ENCODE measurements at places on chromosomes 12 and 14. TPM values are rescaled to one million over a fixed set of nuclear protein-coding genes. Genes with fewer than 3 reads are reported as not detected.

Gene MGP
- total RNA-seq: not detected

GRCh38 chr12:75528692-75529091, 17.3 kb upstream of the KRR1 start:
- no peak overlapping the region for H3K27ac ChIP-seq
- H3K4me3 ChIP-seq: no peak overlapping the region
- H3K4me1 ChIP-seq: no peaks in the 10 kb centered on the region

DNA sequence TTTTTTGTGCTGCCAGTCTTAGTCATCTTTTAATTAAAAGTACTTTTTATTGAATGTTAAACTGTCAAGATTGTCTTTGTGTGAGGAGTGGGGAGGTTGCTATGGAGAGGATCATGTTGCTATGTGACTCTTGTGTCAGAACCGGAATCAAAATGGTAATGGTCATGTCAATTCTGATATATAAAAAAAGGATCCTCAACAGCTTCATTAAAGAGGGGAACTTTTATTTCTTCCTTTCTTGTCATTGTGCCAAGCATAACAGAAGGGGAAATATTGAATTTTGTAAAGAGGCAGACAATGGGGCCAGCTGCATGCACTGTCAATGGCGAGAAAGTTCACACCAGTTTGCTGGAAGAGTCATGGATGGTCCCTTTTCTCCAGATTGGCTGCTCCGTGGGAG, 564.8 kb downstream of the VRK1 start:
- peaks cover 11% of the 10 kb centered on the region for H3K4me1 ChIP-seq
- H3K36me3 ChIP-seq: no peaks in the 10 kb centered on the region
- H3K27me3 ChIP-seq: no peaks in the 10 kb centered on the region
- no peak for DNase-seq

GRCh38 chr12:77687321-77687720, 143.4 kb upstream of the NAV3 start:
- H3K4me1 ChIP-seq: no peaks in the 10 kb centered on the region
- no peaks in the 10 kb centered on the region for H3K27me3 ChIP-seq
- no peak overlapping the region for H3K27ac ChIP-seq
- DNase-seq: no peak
- H3K36me3 ChIP-seq: no peaks in the 10 kb centered on the region
- H3K4me3 ChIP-seq: no peak overlapping the region

DNA sequence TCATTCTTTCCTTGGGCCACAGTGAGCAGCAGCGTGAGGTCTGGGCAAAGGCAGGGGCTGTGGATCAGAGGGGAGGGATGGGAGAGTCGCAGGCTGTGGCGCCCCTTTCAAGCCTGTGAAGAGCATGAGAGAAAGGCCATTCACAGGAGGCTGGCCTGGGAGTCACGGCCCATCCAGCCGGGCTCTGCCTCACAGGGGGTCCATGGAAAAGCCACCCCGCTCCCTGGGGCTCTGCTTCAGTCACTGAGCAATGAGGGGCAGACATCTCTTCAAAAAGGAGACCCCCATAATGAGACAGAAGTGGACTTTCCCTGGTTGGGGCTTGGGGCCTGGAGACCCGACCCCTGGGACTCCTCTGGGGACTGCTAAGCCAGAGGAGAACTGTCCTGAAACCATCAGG, 117.0 kb upstream of the GSC start:
- DNase-seq: no peak
- no peaks in the 10 kb centered on the region for H3K4me1 ChIP-seq
- no peak overlapping the region for H3K4me3 ChIP-seq
- H3K27me3 ChIP-seq: no peaks in the 10 kb centered on the region
- H3K36me3 ChIP-seq: no peaks in the 10 kb centered on the region

DNA sequence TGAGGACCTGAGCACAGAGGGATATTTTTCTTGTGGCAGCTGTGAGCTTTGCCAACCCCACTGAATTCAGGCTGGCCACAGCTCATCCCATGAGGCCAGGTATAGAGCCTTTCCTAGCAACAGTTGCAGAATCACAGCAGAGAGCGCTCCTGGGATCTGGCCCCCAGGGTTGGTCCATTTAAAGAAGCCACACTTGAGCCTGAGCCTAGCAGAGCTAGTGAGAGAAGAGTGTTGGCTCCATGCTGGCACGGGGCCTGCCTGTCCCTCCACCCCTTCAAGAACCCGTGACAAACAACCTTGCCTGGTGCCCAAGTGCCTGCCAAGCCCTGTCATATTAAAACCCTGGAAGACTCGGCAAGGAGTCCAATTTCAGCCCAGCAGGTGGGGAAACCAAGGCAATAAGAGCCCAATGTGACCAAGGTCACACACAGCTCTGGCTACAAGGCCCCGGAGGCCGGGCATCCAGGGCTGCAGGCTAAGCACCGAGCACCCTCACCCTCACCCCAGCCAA, 91.6 kb downstream of the LRRC74A start:
- peaks cover 48% of the 10 kb centered on the region for H3K4me1 ChIP-seq
- no peak for DNase-seq
- no peaks in the 10 kb centered on the region for H3K27me3 ChIP-seq
- H3K27ac ChIP-seq: peak overlapping the region; percentile 66
- H3K4me3 ChIP-seq: no peak overlapping the region
- no peaks in the 10 kb centered on the region for H3K36me3 ChIP-seq

GRCh38 chr14:93108105-93108504, 7.6 kb downstream of the ITPK1 start:
- DNase-seq: no peak
- no peak overlapping the region for H3K4me3 ChIP-seq
- no peaks in the 10 kb centered on the region for H3K36me3 ChIP-seq
- no peaks in the 10 kb centered on the region for H3K27me3 ChIP-seq
- no peak overlapping the region for H3K27ac ChIP-seq
- peaks cover 30% of the 10 kb centered on the region for H3K4me1 ChIP-seq

DNA sequence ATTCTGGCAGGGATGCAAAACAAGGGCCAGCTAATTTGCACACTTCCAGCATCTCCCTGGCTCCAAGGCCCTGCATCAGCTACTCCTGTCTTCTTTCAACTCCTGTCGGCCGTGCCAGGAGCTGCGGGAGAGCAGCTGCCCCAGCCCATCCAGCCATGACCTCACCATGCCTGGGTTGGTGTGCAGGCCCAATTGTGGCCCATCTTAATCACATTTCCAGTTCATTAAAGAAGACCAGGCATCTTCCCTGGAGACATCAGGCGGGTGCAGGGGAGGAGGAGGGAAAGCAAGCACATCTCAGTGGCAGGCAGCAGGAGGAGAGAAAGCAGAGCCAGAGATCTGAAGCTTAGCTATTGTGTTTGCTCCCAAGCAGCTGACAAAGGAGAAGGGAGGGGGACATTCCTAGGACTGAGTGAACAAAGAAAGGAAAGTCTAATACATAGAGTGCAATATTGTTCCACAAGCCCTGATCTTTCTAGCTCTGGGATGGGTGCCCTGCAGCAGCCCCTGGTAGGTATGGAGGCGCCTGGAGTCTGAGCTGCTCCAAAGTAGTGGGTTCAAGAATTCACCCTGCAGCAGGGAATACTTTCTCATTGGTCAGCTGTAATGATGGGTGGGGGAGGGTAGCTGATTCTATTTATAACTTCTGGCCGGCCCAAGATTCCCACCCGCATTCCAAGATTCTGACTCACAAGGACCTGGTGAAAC, 40.1 kb downstream of the VWF start:
- H3K27ac ChIP-seq: peak overlapping the region; percentile 63
- peaks cover 18% of the 10 kb centered on the region for H3K4me1 ChIP-seq
- no peak overlapping the region for H3K4me3 ChIP-seq
- no peaks in the 10 kb centered on the region for H3K36me3 ChIP-seq

Gene SLC25A47
- not detected for total RNA-seq

Gene ST8SIA1
- 5.1 TPM for total RNA-seq

- H3K36me3 ChIP-seq: peaks cover 55% of the 10 kb centered on the region
- H3K4me3 ChIP-seq: 0 out of 2 replicates have a peak overlapping the region, but pooled peaks have one; percentile 21
- no peaks in the 10 kb centered on the region for H3K27me3 ChIP-seq
- peaks cover 45% of the 10 kb centered on the region for H3K4me1 ChIP-seq
- peak; percentile 23 for DNase-seq
These were observed 3.7 kb downstream of the MYL6 start for GRCh38 chr12:56161690-56162351.

DNA sequence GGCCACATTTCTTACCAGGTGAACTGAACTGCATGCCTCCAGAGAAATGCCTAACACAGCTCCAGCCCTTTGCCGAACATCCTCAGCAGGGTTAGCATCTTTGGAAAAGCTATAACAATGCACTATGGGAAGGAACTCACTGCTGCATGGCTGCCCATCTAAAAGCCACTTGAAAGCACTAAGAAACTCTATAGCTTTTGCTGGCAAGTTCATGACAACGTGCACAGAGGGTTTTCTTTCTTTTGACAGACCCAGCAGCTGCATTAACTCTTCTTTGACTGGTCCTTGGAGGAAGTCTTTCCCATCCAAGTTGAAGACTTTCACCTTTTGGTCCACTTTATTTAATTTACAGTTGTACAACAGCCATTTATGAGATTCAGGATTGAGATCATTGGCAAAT, 5.3 kb downstream of the TRMT5 start:
- H3K27ac ChIP-seq: no peak overlapping the region
- DNase-seq: no peak
- H3K36me3 ChIP-seq: peaks cover 6% of the 10 kb centered on the region
- H3K27me3 ChIP-seq: no peaks in the 10 kb centered on the region
- no peak overlapping the region for H3K4me3 ChIP-seq

- H3K27ac ChIP-seq: no peak overlapping the region
- H3K27me3 ChIP-seq: no peaks in the 10 kb centered on the region
- no peak overlapping the region for H3K4me3 ChIP-seq
These were observed 306.7 kb downstream of the ZFP36L1 start for GRCh38 chr14:68486033-68486732.

- H3K36me3 ChIP-seq: no peaks in the 10 kb centered on the region
- peak overlapping the region; percentile 97 for H3K27ac ChIP-seq
- H3K27me3 ChIP-seq: no peaks in the 10 kb centered on the region
These were observed 1.3 kb upstream of the ARHGAP5 start for GRCh38 chr14:32075672-32076277.

- H3K36me3 ChIP-seq: no peaks in the 10 kb centered on the region
- H3K4me1 ChIP-seq: 0 out of 2 replicates have a peak, but pooled peaks cover 6% of the 10 kb centered on the region
- DNase-seq: no peak
These were observed 39.3 kb upstream of the ABCC9 start for GRCh38 chr12:21980544-21980943.

- H3K27me3 ChIP-seq: no peaks in the 10 kb centered on the region
- no peak overlapping the region for H3K27ac ChIP-seq
- no peak overlapping the region for H3K4me3 ChIP-seq
- DNase-seq: no peak
These were observed 76.7 kb downstream of the TTC7B start for GRCh38 chr14:90739318-90740068.

DNA sequence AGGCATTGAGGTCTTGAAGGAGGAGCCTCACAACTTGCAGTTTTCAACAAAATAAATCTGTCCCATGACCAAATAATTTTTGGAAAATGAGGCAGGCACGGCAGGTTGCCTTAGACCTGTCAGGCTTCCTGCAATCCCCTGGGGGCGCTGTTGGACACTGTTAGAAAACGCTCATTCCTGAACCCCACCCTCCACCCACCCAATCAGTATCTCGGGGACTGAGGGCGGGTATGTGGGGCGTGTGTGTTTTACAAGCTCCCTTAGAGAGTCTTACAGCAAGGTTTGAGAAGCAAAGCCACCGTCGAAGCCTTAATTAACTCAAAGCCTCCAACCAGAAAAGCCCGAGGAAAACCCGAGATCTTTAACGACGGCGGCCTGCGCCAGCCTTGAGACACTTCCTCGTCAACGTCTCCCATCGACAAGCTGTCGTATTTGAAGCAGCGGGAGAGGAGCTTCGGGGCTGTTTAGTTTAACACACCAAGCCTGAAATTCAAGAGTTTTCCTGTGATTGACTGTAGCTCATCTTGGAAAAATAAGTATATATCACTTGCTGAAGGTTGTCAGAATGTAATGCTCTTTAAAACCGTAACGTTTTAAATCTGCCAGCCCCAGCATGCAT, 123.0 kb downstream of the GLT1D1 start:
- peak; percentile 79 for DNase-seq
- no peak overlapping the region for H3K27ac ChIP-seq
- H3K4me1 ChIP-seq: peaks cover 5% of the 10 kb centered on the region
- H3K36me3 ChIP-seq: no peaks in the 10 kb centered on the region
- peak overlapping the region; percentile 44 for H3K4me3 ChIP-seq

DNA sequence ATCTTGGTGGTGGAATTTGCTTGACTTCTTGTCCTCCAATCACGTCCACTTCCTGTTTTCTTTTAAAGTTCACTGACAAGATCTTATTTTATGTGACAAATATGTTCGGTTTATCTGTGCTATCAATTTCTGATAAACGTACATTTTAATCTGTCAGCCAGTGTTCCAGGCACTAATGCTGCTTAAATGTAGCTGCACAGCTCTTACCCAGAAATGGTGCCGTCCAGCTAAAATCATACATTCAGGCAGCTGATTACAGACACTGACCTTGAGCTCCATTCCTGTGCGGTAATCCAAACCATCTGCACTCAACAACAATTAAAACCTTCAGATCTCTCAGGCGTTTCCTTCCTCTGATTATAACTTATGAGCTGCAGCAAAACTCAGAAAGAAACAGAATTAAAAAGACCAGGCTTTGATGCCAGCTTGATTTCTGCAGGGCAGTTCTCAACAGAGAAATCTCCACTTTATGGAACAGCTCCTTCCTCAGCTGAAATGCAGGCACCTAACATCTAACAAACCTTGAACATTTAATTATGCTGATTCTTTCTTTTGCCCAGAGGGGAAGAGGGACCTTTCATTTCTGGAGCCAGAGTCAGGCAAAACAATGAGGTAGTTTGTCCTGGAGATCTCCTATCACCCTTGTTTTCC, 26.4 kb upstream of the RASSF3 start:
- peaks cover 10% of the 10 kb centered on the region for H3K4me1 ChIP-seq
- H3K36me3 ChIP-seq: no peaks in the 10 kb centered on the region
- no peak overlapping the region for H3K4me3 ChIP-seq
- no peaks in the 10 kb centered on the region for H3K27me3 ChIP-seq

- H3K4me1 ChIP-seq: peaks cover 22% of the 10 kb centered on the region
- H3K36me3 ChIP-seq: no peaks in the 10 kb centered on the region
- DNase-seq: no peak
These were observed 96.0 kb downstream of the SRGAP1 start for GRCh38 chr12:63940310-63941005.

- no peak overlapping the region for H3K27ac ChIP-seq
- H3K36me3 ChIP-seq: no peaks in the 10 kb centered on the region
- DNase-seq: peak; percentile 3
- H3K4me1 ChIP-seq: no peaks in the 10 kb centered on the region
- H3K4me3 ChIP-seq: no peak overlapping the region
- no peaks in the 10 kb centered on the region for H3K27me3 ChIP-seq
These were observed 98.6 kb downstream of the NT5DC3 start for GRCh38 chr12:103742349-103742932.

Gene RFLNA
- total RNA-seq: 20.4 TPM

- peaks cover 22% of the 10 kb centered on the region for H3K27me3 ChIP-seq
- H3K27ac ChIP-seq: no peak overlapping the region
- DNase-seq: no peak
- no peak overlapping the region for H3K4me3 ChIP-seq
These were observed 131.8 kb upstream of the KRAS start for GRCh38 chr12:25382311-25383106.
